D341Med (cell line): ENCODE measurements at places on chromosomes 1 and 21.

DNA sequence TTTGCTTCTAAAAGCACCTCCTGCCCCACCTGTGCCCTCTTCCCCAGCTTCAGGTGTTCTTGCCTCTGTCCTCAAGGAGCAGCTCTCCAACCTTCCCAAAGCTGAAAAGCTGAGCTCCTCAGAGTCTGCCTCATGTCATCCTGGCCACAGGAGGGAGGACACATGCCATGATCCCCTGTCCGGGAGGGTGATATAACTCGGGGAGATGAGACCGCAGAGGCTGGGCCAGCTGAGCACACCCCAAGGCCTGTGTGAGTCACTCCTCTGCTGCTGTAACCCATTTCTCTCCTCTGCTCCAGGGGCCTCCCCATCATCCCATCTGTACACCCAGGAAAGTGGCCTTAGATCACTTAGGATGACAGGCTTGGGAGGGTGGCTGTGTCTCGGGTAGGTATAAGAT lies 49.8 kb downstream of the EPHB2 start:
- DNase-seq: no peak

- DNase-seq: no peak
These were observed 79.8 kb downstream of the WDR4 start for GRCh38 chr21:42799516-42799915.

GRCh38 chr1:168476588-168477385 lies 67.0 kb downstream of the XCL2 start:
- no peak for DNase-seq

GRCh38 chr1:55682198-55682597 lies 467.0 kb upstream of the USP24 start:
- no peak for DNase-seq

DNA sequence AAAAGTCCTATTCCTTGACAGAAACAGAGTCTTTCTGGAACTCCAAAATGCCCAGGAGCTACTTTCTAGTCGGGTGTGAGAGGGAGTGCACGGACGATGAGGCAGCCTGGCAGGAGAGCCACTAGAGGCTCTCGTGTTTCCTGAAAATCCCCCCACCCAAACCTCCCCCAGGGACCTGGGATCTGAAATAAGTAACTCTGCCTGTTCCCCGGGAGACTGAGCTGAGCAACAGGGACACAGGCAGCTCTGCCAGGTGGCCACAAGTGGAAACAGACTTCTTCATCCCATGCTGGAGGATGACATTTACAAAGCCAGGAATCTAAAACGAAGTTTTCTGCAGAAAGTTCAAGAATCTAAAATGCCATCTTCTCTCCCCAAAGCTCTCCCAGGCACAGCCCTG lies 77.1 kb downstream of the ITPKB start:
- DNase-seq: peak; percentile 85

GRCh38 chr1:22665752-22666151 lies 12.7 kb downstream of the C1QB start:
- peak; percentile 64 for DNase-seq

DNA sequence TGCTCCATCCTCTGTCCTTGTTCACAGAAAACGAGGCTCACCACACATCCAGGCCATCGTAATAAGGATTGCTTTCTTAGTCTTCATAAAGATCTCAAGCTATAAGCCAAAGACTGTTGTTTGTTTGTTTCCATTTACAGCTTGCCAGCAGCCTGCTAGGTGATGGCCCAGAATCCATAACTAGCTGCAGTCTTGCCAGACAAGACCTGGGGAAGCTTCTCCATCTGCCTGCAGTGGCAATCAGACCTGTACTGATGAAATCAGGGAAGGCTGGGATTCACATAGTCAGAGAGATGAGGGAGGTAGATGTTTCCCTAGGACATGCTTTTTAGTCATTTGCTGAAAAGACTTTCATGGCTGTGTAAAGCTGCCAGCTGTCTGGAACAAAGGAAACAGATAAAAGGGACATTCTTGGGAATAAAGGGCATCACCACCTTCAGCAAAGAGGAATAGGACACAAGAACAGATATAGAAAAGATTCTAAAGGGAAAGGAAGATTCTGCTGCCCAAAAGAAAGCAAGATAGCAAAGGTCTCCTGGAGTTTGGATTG lies 51.0 kb downstream of the MT1HL1 start:
- DNase-seq: no peak

GRCh38 chr1:66532798-66533783 lies 862 bp upstream of the SGIP1 start:
- no peak for DNase-seq

DNA sequence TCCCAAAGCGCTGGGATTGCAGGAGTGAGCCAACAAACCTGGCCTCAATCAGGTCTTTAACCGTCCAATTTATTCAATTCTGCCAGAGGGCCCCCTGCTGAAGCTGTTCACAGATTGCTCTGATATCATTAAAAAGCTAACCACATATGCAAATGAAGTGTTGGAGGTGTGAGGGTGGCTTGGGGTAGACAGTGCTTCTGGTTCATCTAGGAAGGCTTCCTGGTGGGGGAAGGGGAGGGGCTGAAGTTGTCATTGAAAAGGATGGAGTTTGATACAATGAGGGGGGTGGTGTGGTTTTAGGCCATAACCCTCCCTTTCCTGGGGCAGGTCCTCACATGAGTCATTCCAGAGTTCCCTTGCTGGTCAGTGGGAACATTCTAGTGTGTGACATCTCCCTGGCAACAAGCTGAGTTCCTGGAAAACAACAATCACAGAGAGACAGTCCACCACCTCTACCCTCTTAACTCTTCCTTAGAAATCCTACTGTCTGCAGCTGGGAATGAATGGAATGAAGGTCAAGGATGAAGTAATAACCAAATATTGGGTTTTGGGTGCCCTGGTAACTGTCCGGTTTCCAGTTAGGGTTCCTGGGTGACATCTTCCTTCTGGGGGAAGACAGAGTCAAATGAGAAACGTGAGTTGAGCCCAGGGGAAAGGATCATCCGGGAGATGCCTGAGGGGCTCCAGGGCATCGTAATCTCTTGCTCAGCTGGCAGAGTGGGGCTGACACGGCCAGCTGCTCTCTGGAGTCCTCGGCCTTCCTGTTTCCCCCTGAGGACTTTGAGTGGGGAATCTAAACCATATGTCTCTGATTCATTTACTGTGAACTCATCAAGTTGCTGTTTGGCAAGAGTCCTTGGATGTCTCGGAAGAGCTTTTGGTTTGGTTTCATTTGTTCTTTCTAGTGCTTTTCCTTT lies 32.2 kb downstream of the BATF3 start:
- peak; percentile 76 for DNase-seq

DNA sequence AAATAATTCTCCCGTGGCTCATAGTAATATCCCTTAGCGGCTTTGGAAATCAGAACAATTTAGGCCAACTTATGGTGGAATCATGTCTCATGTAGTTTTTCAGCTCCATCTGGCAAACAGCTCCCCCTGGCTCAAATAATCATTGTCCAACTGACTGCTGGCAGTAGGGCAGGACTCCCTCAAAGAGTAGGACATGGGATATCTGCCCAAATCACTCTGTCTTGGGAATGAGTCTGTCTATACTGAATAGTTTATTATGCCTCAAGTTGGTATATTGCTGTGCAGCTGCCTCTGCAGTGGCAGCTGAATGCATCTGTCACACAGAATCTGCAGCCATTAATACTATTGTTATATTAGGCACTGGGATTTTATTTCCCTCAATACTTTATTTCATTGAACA lies 255.7 kb downstream of the COL11A1 start:
- DNase-seq: no peak

DNA sequence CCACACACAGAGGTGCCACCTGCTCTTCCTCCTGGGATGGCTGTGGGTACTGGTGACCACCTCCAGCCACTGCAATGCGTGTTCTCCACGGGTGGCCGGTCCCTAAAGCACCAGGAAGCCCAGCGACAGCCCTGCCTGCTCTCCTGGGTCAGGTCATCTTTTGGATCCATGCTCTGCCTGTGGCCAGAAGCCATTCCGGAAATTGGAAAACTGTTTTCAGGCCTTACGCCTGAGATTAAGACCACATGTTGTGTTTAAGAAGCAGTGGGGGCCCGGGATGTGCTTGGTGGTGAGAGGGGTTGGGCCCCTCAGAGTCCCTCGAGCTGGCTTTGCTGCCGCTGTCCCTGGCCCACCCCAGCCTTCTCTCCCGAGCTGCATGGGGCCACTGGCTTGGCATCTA lies 150.8 kb downstream of the PEX14 start:
- DNase-seq: no peak

DNA sequence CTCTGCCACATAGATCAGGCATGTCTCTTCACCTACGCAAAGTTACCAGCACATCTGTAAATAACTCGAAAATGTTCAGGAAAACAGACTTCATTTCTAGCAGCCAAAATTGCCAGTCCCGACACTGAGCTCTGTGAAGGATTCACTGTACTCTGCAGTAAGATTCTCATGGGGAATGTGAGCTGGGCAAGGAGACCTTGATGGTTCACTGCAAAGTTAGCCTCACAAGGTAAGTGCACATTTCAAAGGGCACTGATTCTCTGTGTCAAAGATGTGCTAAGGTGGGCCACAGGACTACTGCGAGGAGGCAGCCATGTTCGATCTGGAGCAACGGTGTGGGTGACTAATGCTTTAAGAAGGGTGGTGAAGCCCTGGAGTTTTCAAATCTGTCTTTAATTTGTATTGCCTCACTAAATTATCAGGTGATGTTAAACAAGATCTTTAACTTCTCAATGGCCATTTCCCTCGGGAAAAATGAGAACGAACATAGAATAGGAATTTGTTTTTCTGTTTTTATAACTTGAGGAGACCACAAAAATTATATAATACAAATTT lies 25.2 kb downstream of the STPG1 start:
- DNase-seq: no peak

GRCh38 chr1:40742363-40743061 lies 41.1 kb upstream of the KCNQ4 start:
- no peak for DNase-seq

- DNase-seq: no peak
These were observed 101.4 kb upstream of the ACTRT2 start for GRCh38 chr1:2919841-2920240.

GRCh38 chr1:245279346-245279745 lies 124.6 kb downstream of the KIF26B start:
- DNase-seq: no peak

DNA sequence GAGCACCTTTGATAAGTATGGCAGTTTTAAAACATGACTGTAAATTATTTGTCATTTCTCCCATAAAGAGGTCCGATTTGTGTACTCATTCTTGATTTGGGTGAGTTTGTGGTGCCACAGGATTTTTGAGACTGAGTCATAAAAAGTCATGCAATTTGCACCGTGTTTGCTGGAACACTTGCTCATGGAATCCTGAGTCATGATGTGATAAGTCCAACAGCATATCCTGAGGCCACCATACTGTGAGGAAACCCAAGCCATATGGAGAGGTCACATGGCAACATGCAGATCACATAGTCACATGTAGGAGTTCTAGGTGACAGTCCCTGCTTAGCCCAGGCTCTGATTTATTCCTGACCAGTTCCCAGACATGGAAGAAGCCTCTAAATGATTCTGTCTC lies 40.8 kb upstream of the PRRX1 start:
- DNase-seq: no peak

- DNase-seq: no peak
These were observed 160.7 kb downstream of the SLC45A1 start for GRCh38 chr1:8478566-8478965.

DNA sequence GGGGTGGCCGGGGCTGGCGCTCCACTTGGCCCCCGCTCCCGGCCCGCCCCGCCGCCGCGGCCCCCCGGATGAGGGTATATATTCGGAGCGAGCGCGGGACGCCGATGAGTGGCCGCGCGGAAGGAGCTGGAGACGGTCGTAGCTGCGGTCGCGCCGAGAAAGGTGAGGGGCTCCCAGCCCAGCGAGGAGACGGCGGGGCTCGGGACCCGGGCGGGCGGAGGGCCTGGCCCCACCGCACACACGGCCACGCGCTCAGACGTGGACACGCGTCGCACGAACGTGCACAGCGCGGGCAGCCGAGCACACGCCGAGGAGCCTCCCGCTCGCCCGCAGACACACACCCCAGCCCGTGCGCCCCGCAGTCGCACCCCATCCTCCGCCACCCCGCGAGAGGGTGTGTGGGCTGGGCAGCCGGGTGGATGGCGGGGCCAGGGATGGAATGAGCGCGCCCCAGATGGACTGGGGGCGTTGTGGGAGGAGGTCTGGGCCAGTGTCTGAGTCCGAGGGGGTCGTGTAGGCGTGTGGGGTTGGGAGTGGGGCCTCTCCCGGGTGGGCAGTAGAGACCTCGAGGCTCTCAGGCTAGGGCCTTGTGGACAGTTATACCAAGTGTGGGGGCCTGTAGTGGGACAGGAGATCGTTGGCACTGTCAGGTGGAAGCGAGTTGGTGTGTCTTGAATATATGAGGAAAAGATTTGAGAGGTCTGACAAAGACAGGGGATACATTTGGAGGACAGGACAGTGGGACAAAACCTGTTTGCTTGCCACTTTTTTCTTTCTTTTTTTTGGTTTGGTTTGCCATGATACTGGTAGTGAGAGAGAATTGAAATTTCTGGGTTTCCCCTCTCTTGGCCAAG lies at the start of gene UAP1:
UAP1 (plus strand) TSS at position 107 of the 854 bp plus-strand sequence. CDS start 4,347 bp downstream, outside the sequence.
- no peak for DNase-seq

- DNase-seq: no peak
These were observed 149.8 kb upstream of the ARHGEF16 start for GRCh38 chr1:3304692-3305091.

DNA sequence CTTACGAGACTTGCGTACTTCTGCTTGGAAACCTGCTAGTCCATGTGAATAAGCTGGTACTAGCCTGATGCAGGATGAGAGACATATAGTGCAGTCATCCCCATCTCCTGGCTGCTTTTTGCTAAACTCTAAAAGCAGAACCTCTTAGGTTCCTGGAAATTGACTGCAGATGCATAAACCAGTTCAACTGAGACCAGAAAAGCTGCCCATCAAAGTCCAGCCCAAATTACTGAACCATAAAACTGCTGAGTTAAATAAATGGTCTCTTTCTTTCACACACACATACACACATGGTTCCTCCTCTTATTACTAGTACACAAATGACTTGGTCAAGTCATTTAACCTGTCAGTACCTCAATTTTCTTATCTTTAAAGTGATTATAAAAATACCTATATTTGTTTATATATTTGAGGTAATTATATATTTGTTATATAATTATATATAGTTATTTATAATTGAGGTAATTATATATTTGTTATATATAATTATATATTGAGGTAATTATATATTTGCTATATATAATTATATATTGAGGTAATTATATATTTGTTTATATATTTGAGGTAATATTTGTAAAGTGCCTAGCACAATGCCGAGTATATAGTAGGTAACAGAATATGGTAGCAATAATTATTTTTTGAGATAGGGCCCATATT lies 25.2 kb upstream of the RABGAP1L start:
- no peak for DNase-seq

- no peak for DNase-seq
These were observed 216.3 kb downstream of the KIF26B start for GRCh38 chr1:245370905-245371581.

GRCh38 chr1:19300211-19300610 lies 11.6 kb upstream of the AKR7A3 start:
- no peak for DNase-seq

- DNase-seq: no peak
These were observed 2.8 kb upstream of the C1orf162 start for GRCh38 chr1:111471012-111471411.
